WTC11 (cell line): ENCODE measurements at places on chromosomes 5 and 9. TPM values are rescaled to one million over a fixed set of nuclear protein-coding genes. Genes with fewer than 3 reads are reported as not detected.

DNA sequence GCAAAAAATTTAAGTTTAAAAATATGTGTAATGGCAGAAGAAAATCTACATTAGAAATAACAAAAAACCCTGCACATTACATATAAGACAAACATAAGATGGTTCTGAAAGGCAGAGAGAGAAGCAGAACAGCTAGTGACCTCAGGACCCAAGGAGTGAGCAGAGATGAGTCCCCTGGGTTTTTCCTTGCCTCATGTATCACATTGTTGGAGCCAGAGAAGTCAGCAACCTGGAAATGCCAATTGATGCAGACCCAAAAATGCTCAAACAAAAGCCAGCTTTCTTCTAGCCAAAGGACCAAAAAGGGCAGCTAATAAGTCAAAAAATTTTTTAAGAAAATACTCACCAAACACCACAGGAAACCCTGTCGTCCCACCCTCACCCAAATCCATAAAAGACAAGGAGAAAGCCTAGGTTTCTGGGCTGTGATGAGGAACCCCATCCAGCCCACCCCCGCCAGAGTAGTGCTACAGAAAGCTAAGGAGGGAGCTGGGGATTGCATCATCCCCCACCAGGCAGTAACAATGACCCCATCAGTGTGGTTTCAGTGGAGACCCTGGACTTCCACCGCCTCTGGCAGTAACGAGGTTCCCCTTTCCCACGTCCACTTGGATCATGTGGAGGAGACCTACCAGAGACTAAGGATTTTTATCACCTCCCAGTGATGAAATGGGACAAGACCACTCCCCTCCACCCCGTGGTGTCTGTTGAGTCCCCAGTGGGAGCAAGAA lies 17.6 kb downstream of the DENND1A start:
- H3K36me3 ChIP-seq, result peaks cover 10% of the 10 kb centered on the region
- DNase-seq, result no peak
- peaks cover 30% of the 10 kb centered on the region for H3K4me1 ChIP-seq
- no peak overlapping the region for H3K4me3 ChIP-seq
- no peaks in the 10 kb centered on the region for H3K27me3 ChIP-seq

DNA sequence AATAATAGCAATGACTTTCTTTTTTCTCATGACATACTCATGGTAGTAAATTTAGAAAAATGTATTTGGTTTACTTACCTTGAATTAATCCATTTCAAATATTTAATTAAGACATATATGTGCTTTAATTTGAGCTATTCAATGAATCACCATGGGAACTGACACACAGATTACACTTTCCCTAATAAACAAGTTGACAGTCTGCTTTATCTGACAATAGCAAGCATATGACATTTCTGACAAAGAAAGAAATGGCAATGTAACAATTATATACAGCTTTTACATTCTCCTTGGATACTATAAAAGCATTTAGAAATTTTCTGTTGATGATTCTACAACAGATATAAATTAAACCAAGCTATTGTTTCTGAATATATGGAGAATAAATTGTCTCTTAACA lies 382.5 kb downstream of the CYLC2 start:
- H3K27me3 ChIP-seq, result no peaks in the 10 kb centered on the region
- no peak overlapping the region for H3K4me3 ChIP-seq
- H3K4me1 ChIP-seq, result 0 out of 2 replicates have a peak, but pooled peaks cover 3% of the 10 kb centered on the region
- H3K27ac ChIP-seq, result no peak overlapping the region
- DNase-seq, result no peak

DNA sequence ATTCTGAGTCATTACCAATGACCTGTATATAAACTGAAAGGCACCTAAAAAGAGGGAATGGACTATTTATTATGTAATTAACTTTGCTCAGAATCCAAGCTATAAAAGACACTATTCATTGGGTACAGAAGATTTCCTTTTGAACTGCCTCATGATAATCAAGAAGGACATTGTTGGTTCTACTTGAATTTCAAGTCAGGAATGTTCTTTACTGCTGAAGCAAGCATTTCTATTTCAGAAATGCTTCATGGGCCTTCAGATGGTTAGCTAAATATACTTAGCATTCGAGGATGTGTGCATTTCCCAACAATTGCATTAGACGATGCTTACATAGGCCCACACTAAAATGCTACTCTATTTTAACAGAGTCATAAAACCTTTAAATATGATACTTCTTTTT lies 658.2 kb upstream of the DMAC1 start:
- H3K27ac ChIP-seq, result no peak overlapping the region
- H3K36me3 ChIP-seq, result no peaks in the 10 kb centered on the region
- H3K4me3 ChIP-seq, result no peak overlapping the region

The HACD4 gene
- 0.94 to 1.2 TPM (median 1.1 TPM) in 3 replicates for total RNA-seq
